ENCODE measurements at places on chromosomes 2 and 18. TPM values are rescaled to one million over a fixed set of nuclear protein-coding genes. Genes with fewer than 3 reads are reported as not detected.

Gene BUB1
- total RNA-seq: 103 TPM

Gene CNDP1
- total RNA-seq: not detected

Gene WDR54
- total RNA-seq: 41.8 TPM

Gene GKN1
- total RNA-seq: not detected

Gene SPC25
- total RNA-seq: 30.3 TPM

Gene SLC16A14
- total RNA-seq: 1.00 TPM

Gene MC5R
- not detected for total RNA-seq

Gene TUBA4B
- total RNA-seq: not detected

Gene SALL3
- not detected for total RNA-seq

DNA sequence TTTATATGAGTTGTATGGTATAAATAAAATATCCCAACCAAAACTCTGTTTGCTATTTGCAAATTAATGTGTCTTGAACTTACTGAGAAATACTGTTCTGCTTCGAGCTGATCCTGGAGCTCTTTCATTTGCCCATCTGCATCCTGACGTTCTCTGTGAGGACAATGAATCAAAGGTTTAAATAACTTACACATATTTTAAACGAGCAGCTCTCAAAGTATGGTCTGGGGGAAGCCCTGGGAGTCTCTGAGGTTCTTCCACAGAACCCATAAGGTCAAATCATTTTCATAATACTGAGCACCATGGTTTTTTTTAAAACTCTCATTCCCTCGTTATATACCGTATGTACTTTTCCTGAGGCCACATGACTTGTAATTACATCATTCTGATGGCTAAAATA lies 46.7 kb downstream of the SLC66A3 start:
- no peak overlapping the region for H3K27ac ChIP-seq
- H3K27me3 ChIP-seq: no peaks in the 10 kb centered on the region
- peaks cover 17% of the 10 kb centered on the region for H3K4me1 ChIP-seq
- H3K4me3 ChIP-seq: no peak overlapping the region
- H3K36me3 ChIP-seq: peaks cover 6% of the 10 kb centered on the region

GRCh38 chr2:196168181-196168580 lies 3.2 kb downstream of the STK17B start:
- DNase-seq: no peak
- H3K27ac ChIP-seq: peak overlapping the region; percentile 86
- H3K27me3 ChIP-seq: no peaks in the 10 kb centered on the region
- H3K4me1 ChIP-seq: peaks cover 50% of the 10 kb centered on the region
- peak overlapping the region; percentile 91 for H3K4me3 ChIP-seq
- peaks cover 53% of the 10 kb centered on the region for H3K36me3 ChIP-seq

- no peak for DNase-seq
- H3K36me3 ChIP-seq: peaks cover 11% of the 10 kb centered on the region
- peak overlapping the region; percentile 90 for H3K4me3 ChIP-seq
Observed at GRCh38 chr2:135985826-135986393, 484 bp upstream of the DARS1 start.

- H3K27me3 ChIP-seq: peaks cover 21% of the 10 kb centered on the region
- no peak overlapping the region for H3K4me3 ChIP-seq
- no peak for DNase-seq
- no peak overlapping the region for H3K27ac ChIP-seq
- no peaks in the 10 kb centered on the region for H3K4me1 ChIP-seq
Observed at GRCh38 chr2:234851451-234851850, 100.4 kb upstream of the SH3BP4 start.

DNA sequence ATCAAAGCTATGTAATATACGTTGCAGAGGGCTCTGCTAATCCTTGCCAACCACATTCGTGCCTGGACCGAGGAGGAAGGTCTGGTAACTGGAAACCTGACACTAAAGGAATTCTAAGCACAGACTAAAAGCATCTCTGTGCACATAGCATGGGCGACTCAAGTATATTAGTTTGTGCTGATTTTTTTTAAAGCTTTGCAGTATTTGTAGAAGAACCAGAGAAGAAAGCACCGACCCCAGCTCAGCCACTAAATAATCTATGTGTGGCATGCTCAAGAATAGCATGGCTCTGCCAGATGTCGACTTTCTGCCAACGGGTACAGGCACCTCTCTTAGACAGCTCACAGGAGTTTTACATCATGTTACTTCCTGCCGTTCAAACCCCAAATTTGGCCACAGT lies 73.2 kb upstream of the NRP2 start:
- H3K36me3 ChIP-seq: peaks cover 7% of the 10 kb centered on the region
- H3K27me3 ChIP-seq: peaks cover 20% of the 10 kb centered on the region
- no peak overlapping the region for H3K27ac ChIP-seq
- no peak for DNase-seq

DNA sequence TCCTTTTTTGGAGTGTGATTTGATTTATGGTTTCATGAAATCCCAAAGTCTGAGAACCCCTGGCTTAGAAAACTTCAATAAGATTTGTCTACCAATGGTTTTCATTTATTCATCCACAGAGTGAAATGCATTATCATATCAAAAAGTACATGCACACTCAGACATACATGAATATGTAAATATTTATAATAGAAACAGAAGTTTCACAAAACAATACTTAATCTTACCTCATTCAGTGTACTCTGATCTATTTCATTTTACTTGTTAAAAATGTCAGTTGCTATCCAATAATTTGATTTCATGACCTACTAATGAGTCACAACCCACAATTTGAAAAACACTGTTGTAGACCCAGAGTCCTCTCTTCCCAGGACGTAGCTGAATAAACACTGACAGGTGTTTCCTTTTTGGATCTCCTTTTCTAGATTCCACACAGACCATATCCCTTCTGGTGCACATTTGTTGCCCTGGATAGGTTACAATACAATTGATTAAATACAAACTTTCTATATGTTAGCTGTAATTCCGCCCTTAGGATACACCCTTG lies 10.4 kb upstream of the CAVIN2 start:
- H3K27ac ChIP-seq: no peak overlapping the region
- H3K27me3 ChIP-seq: peaks cover 38% of the 10 kb centered on the region
- no peak overlapping the region for H3K4me3 ChIP-seq
- no peak for DNase-seq

DNA sequence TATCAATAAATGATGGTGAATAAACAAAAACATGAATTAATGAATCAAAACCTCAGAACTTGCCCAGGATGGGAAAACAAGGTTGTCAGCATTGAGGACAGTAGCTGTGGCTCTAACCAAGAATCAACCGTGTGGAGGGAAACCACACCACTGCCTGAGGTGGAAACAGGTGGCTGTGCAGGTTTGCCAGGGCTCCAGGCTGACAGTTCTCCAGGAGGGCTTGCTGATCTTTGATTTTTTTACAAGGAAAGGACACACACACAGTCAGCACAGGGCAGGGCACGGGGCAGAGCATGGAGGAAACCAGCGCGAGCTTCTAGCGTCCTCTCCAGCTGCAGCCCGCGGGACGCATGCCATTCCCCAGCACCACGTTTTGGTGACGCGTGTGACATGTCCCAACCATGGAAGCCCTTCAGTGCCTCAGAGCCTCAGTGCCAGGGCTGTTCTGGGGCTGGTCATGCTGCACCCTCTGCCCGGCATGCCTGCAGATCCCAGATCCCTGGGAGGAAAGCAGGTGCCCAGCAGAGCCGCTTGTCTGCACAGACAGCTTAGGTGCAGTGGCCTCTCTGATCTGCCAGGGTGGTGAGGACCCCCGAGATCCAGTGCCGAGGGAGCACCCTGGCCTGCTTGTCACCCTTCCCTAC lies 15.8 kb upstream of the AGXT start:
- H3K4me1 ChIP-seq: no peaks in the 10 kb centered on the region
- H3K27ac ChIP-seq: no peak overlapping the region
- H3K27me3 ChIP-seq: peaks cover 5% of the 10 kb centered on the region
- H3K36me3 ChIP-seq: peaks cover 6% of the 10 kb centered on the region

GRCh38 chr2:57821088-57821487 lies 225.5 kb upstream of the VRK2 start:
- no peak for DNase-seq
- no peak overlapping the region for H3K27ac ChIP-seq
- no peaks in the 10 kb centered on the region for H3K4me1 ChIP-seq

DNA sequence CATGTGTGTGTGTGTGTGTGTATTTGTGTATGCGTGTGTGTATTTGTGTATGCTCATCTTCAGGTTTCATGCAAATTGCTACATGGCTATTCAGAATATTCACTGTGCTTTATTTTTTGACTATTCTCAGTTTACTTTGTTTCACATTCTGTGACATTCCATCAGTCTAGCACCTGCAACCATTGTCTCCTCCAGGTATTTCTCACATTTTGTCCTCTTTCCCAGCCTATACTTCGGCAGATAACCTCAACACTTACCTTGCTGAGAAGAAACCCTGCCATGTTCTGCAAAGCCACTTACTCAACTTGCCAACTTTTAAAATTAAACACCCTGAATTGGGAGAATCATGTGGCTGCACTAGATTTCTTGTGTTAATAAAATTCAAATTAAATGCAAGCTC lies 135.4 kb upstream of the REG3A start:
- H3K4me3 ChIP-seq: no peak overlapping the region
- no peaks in the 10 kb centered on the region for H3K27me3 ChIP-seq
- H3K4me1 ChIP-seq: no peaks in the 10 kb centered on the region
- no peak for DNase-seq

GRCh38 chr2:27772804-27773203 lies 1.3 kb downstream of the MRPL33 start:
- H3K4me3 ChIP-seq: peak overlapping the region; percentile 96
- no peak for DNase-seq
- H3K4me1 ChIP-seq: peaks cover 31% of the 10 kb centered on the region
- peak overlapping the region; percentile 96 for H3K27ac ChIP-seq
- peaks cover 26% of the 10 kb centered on the region for H3K36me3 ChIP-seq
- H3K27me3 ChIP-seq: peaks cover 6% of the 10 kb centered on the region

All from natural killer cell treated with Interleukin-12 subunit alpha and Interleukin-12 subunit beta and Interleukin-15 and Interleukin-18, amount 100 ng/mL, for 72 hours (primary cell).